ENCODE measurements at places on chromosomes 7 and 10. TPM values are rescaled to one million over a fixed set of nuclear protein-coding genes. Genes with fewer than 3 reads are reported as not detected.
A peak's percentile ranks its signal among the peaks of the same experiment; 100 is the strongest.

GRCh38 chr7:133539016-133539415 is 286.1 kb downstream of the EXOC4 start:
- H3K4me3 ChIP-seq: no peak overlapping the region
- no peaks in the 10 kb centered on the region for H3K36me3 ChIP-seq
- H3K4me1 ChIP-seq: peaks cover 4% of the 10 kb centered on the region
- no peaks in the 10 kb centered on the region for H3K27me3 ChIP-seq
- no peak for DNase-seq

DNA sequence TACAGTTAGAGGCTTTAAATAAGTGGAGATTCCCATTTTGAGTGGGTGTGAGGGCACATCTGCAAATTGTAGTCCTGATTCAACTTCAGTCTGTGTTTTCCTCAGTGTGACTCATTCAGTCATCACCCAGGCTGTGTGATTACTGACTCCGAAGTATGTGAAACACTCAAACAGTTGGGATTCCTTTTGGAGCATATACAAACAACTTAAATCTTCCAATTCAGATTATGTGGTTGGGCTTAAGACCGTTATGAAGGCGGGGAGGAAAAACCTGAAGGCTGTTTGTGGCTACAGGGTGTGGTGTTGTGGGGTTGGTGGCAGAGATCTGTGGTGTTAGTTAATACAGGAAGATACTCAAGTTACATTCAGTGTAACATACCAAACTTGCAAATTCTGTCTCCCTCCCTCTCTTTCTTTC is 259.7 kb upstream of the FERD3L start:
- H3K4me1 ChIP-seq: no peaks in the 10 kb centered on the region
- no peaks in the 10 kb centered on the region for H3K27me3 ChIP-seq
- no peaks in the 10 kb centered on the region for H3K36me3 ChIP-seq
- H3K4me3 ChIP-seq: no peak overlapping the region

- no peaks in the 10 kb centered on the region for H3K4me1 ChIP-seq
- H3K4me3 ChIP-seq: no peak overlapping the region
- no peak for DNase-seq
- no peaks in the 10 kb centered on the region for H3K36me3 ChIP-seq
- H3K27me3 ChIP-seq: no peaks in the 10 kb centered on the region
Measured at GRCh38 chr7:108589199-108589598, 19.5 kb downstream of the DNAJB9 start.

DNA sequence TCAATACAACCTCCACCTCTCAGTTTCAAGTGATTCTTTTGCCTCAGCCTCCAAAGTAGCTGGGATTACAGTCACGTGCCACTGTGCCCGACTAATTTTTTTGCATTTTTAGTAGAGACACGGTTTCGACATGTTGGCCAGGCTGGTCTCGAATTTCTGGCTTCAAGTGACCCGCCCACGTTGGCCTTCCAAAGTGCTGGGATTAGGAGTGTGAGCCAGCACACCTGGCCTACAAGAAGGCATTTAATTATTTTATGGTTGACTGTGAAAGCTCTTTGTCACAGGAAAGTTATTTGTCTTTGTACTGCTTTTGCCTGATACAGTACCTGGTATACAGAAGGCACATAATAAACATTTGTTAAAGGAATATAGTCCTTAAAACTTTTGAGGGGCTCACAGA is 12.9 kb downstream of the MYOZ1 start:
- no peak overlapping the region for H3K4me3 ChIP-seq
- H3K36me3 ChIP-seq: no peaks in the 10 kb centered on the region
- H3K4me1 ChIP-seq: 0 out of 2 replicates have a peak, but pooled peaks cover 1% of the 10 kb centered on the region
- H3K27ac ChIP-seq: no peak overlapping the region

- H3K27ac ChIP-seq: no peak overlapping the region
- no peak for DNase-seq
- no peak overlapping the region for H3K4me3 ChIP-seq
- no peaks in the 10 kb centered on the region for H3K36me3 ChIP-seq
Measured at GRCh38 chr7:100978300-100978699, 8.9 kb downstream of the MUC12 start.

GRCh38 chr7:101507791-101508252 is 121.3 kb downstream of the MYL10 start:
- no peak overlapping the region for H3K4me3 ChIP-seq
- H3K27ac ChIP-seq: no peak overlapping the region
- DNase-seq: peak; percentile 42
- H3K4me1 ChIP-seq: no peaks in the 10 kb centered on the region
- no peaks in the 10 kb centered on the region for H3K36me3 ChIP-seq

DNA sequence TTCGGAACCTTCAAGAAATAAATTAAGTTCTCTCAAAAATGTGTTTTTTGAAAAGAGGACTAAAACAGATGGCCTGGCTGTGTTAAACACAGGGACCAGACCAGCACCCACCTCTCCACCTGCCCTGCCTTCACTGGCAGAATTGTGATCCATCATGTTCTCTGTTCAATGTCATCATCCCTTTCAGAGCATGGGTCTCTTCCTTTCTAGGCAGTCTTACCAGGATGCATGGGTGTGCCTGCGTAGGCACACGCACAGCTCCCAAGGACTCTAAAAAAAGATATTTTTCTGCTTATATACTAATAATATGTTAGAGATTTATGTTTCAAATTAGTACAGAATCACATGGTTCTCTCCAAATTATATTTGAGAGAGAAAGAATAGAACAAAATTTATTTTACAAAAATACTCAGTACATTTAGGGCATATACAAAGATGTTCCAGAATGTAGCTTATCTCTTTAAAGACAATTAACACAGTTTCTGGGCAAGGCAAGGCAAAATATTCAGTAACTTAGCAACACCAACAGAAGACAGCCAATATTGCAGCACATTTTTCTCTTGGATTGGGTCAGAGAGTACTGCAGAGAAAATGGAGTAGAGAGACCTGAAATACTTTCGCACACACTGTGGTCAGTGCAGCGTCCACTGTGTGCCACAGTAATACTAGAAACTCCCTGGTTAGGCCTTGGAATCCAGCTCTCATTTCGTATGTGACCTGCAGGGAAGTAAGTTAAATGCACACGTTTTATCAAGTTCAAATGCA is 52.8 kb downstream of the EGFR start:
- no peaks in the 10 kb centered on the region for H3K27me3 ChIP-seq
- DNase-seq: no peak
- no peak overlapping the region for H3K4me3 ChIP-seq
- peaks cover 14% of the 10 kb centered on the region for H3K36me3 ChIP-seq
- 0 out of 2 replicates have a peak overlapping the region, but pooled peaks have one; percentile 22 for H3K27ac ChIP-seq

The IQUB gene
- 0.06 TPM for polyA plus RNA-seq

DNA sequence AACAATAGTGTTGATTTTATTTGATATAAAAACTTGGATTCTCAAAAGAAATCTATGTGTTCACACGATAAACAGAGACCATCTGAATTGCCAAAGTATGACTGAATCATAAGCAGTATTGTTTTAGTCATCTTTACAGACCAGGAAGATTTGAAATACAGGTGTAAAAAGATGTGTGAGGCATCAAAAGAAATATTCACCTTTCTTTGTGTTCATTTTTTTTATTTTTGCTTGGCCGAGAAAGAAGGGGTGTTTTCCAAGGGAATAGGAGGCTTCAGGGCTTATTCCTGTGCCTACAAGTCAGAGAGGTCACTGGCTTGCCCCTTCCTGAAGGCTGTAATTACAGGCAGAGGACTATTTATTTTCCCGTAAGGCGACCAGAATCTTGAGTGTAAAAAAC is 37.3 kb downstream of the MET start:
- DNase-seq: no peak
- H3K4me1 ChIP-seq: peaks cover 6% of the 10 kb centered on the region
- no peak overlapping the region for H3K4me3 ChIP-seq
- no peak overlapping the region for H3K27ac ChIP-seq
- H3K36me3 ChIP-seq: no peaks in the 10 kb centered on the region
- no peaks in the 10 kb centered on the region for H3K27me3 ChIP-seq

GRCh38 chr10:48792687-48793096 is 108.0 kb downstream of the WDFY4 start:
- peaks cover 14% of the 10 kb centered on the region for H3K27me3 ChIP-seq
- no peaks in the 10 kb centered on the region for H3K4me1 ChIP-seq
- H3K36me3 ChIP-seq: no peaks in the 10 kb centered on the region
- DNase-seq: peak; percentile 70
- H3K4me3 ChIP-seq: no peak overlapping the region

DNA sequence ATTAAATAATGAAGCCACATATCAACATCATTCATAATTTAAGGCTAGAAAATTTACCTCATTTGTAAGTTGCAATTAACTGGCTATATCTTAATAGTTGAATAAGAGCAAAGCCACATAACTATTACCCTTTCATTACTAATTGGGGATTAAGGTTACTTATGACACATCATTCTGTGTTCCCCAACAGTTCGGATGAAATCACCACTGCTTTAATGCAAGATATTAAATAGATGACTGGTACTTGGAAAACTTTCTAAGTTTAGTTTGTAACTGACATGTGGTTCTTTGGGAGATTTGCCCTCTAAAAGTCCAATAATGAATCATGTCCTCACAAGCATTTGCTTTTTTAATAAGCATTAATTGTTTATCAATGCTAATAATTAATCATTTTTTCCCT is 109.1 kb downstream of the MTERF1 start:
- no peak overlapping the region for H3K27ac ChIP-seq
- no peaks in the 10 kb centered on the region for H3K36me3 ChIP-seq
- DNase-seq: no peak
- H3K4me1 ChIP-seq: no peaks in the 10 kb centered on the region

GRCh38 chr10:129104266-129105045 is 362.6 kb upstream of the MGMT start:
- DNase-seq: peak; percentile 4
- no peak overlapping the region for H3K4me3 ChIP-seq
- no peaks in the 10 kb centered on the region for H3K36me3 ChIP-seq
- peak overlapping the region; percentile 90 for H3K27ac ChIP-seq
- H3K27me3 ChIP-seq: peaks cover 2% of the 10 kb centered on the region

The HBP1 gene
- 19.0 TPM for polyA plus RNA-seq

- H3K27ac ChIP-seq: no peak overlapping the region
- DNase-seq: peak; percentile 94
- H3K4me3 ChIP-seq: no peak overlapping the region
- H3K4me1 ChIP-seq: peaks cover 6% of the 10 kb centered on the region
Measured at GRCh38 chr10:63603709-63604445, 82.7 kb downstream of the REEP3 start.

DNA sequence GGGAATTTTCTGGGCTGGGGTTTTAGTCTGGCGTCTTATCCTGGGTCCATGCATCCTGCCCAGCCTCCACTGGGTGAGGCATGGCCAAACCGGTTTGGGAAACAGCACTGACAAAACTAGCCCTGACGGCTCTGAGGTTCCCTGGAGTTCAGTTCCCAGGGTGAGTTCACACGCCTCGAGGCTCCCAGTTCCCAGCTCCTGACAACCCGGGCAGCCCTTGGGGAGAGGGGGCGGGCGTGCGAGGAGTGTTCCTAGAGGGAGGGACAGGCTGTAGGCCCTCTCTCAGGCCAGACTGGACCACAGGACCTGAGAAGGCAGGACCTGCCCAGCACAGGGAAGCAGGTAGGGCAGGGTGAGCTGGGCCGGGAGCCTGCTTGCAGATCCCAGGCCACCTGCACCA is 82.3 kb upstream of the PPIF start:
- H3K27me3 ChIP-seq: no peaks in the 10 kb centered on the region
- no peak overlapping the region for H3K4me3 ChIP-seq
- peak; percentile 28 for DNase-seq
- no peak overlapping the region for H3K27ac ChIP-seq

The CDC14C gene
- polyA plus RNA-seq: not detected

- H3K27me3 ChIP-seq: no peaks in the 10 kb centered on the region
- peak; percentile 63 for DNase-seq
- no peaks in the 10 kb centered on the region for H3K36me3 ChIP-seq
Measured at GRCh38 chr7:73865738-73866445, 4.9 kb downstream of the TMEM270 start.

The SKIDA1 gene
- polyA plus RNA-seq: 0.36 TPM

GRCh38 chr7:105587909-105588635 is 6.8 kb upstream of the EFCAB10 start:
- DNase-seq: peak; percentile 27
- H3K27me3 ChIP-seq: no peaks in the 10 kb centered on the region
- no peaks in the 10 kb centered on the region for H3K4me1 ChIP-seq

The ZC3HAV1 gene
- polyA plus RNA-seq: 9.9 TPM

- DNase-seq: no peak
- H3K27me3 ChIP-seq: no peaks in the 10 kb centered on the region
- H3K36me3 ChIP-seq: peaks cover 35% of the 10 kb centered on the region
Measured at GRCh38 chr10:100982916-100983830, 4.1 kb downstream of the MRPL43 start.

The PLPP4 gene
- 0.37 TPM for polyA plus RNA-seq

GRCh38 chr10:113486531-113486930 is 66.3 kb upstream of the HABP2 start:
- no peaks in the 10 kb centered on the region for H3K4me1 ChIP-seq
- no peak overlapping the region for H3K27ac ChIP-seq
- H3K4me3 ChIP-seq: no peak overlapping the region
- H3K27me3 ChIP-seq: no peaks in the 10 kb centered on the region
- H3K36me3 ChIP-seq: no peaks in the 10 kb centered on the region

- no peak overlapping the region for H3K4me3 ChIP-seq
- H3K27me3 ChIP-seq: no peaks in the 10 kb centered on the region
- peaks cover under 1% of the 10 kb centered on the region for H3K36me3 ChIP-seq
- H3K27ac ChIP-seq: no peak overlapping the region
Measured at GRCh38 chr7:135449436-135449835, 60.5 kb downstream of the CNOT4 start.

GRCh38 chr7:132390705-132391104 is 185.6 kb downstream of the PLXNA4 start:
- H3K36me3 ChIP-seq: no peaks in the 10 kb centered on the region
- no peaks in the 10 kb centered on the region for H3K4me1 ChIP-seq
- peak; percentile 12 for DNase-seq
- H3K4me3 ChIP-seq: no peak overlapping the region
- no peak overlapping the region for H3K27ac ChIP-seq
- H3K27me3 ChIP-seq: no peaks in the 10 kb centered on the region

Measured in IMR-90 (cell line).